ENCODE measurements at places on chromosomes 3 and 15.

DNA sequence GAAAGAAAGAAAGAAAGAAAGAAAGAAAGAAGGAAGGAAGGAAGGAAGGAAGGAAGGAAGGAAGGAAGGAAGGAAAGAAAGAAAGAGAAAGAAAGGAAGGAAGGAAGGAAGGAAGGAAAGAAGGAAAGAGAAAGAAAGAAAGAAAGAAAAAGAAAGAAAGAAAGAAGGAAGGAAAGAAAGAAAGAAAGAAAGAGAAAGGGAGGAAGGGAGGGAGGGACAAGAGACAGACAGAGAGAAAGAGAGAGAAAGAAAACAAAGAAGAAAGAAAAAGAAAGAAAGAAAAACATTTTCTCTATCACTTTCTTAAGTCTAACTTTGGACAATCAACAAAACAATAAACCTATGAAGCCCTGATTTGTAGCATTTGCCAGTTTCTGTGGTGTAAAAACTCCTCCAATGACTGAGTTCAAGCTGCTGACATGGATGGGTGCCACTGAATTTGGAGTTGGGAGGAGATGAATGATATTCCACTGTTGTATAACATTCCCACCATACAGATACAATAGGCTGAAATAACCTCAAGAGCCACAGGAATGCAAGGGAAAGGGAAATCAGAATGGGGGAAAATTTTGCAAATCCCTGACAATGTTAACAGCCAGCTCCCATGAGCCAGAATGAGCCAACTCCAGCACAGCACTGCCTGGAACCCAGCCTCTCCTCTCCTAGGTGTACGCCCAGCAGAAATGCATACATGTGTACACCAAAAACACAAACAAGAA is 15.0 kb upstream of the RTP3 start:
- no peak for DNase-seq

- no peak for DNase-seq
Measured at GRCh38 chr3:149385617-149386298, 8.3 kb upstream of the TM4SF1 start.

- DNase-seq, result no peak
Measured at GRCh38 chr3:46296826-46297225, 54.6 kb downstream of the CCR3 start.

- DNase-seq, result peak; percentile 23
Measured at GRCh38 chr15:52523192-52523591, 5.5 kb downstream of the MYO5A start.

DNA sequence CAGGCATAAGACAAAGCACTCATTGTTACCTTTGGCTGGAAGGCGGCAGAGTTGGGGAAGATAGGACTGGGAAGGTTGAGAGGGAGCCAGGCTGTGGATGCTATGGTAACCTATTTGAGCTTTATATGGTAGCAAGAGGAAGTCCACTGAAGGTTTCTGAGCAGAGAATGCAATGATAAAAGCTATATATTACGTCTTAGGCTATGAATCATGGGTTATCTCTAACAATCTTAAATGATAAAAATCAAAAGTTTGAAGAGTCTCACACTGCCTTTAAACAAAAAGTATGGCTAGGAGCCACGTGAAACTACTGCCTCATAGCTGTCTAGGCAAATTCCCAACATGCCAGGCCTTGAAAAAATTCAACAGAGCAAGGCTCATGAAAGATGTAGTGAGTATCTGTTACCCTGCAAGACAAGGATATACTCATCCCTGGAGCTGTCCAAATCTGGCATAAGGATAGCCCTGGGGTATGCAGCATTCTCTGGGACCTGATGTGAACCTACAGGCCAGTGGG is 4.1 kb downstream of the P3H2 start:
- peak; percentile 60 for DNase-seq

DNA sequence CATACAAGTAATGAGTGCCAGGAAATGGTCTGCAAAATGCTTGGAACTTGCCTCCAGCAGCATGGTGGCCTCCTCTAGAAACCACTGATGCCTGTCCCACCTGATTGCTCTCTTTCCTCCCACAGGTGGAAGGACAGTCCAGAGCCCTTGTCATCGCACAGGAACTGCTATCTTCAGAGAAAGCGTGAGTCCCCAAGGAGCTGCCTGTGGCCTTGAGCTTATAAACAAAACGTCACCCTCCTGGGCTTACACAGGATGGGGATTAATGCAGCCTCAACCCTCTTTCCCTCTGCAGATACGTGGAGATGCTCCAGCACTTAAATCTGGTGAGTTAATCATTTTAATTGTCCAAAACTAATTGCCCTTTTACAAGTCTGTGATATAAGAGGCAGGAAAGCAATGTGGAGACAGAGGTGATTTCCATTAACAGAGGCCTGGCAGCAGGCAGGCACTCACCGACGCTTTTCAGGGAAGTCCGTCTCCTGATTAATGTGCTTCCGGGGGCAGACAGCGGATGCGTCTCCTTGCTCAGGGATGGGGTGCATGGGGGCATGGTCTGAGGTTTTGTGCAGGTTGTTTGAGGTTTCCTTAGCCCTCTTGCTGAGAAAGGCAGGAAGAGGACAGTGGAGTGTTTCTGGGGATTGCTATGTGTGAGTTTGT is 61.8 kb downstream of the FGD5 start:
- DNase-seq, result no peak

- DNase-seq, result no peak
Measured at GRCh38 chr3:71310980-71311660, 272.4 kb downstream of the FOXP1 start.

DNA sequence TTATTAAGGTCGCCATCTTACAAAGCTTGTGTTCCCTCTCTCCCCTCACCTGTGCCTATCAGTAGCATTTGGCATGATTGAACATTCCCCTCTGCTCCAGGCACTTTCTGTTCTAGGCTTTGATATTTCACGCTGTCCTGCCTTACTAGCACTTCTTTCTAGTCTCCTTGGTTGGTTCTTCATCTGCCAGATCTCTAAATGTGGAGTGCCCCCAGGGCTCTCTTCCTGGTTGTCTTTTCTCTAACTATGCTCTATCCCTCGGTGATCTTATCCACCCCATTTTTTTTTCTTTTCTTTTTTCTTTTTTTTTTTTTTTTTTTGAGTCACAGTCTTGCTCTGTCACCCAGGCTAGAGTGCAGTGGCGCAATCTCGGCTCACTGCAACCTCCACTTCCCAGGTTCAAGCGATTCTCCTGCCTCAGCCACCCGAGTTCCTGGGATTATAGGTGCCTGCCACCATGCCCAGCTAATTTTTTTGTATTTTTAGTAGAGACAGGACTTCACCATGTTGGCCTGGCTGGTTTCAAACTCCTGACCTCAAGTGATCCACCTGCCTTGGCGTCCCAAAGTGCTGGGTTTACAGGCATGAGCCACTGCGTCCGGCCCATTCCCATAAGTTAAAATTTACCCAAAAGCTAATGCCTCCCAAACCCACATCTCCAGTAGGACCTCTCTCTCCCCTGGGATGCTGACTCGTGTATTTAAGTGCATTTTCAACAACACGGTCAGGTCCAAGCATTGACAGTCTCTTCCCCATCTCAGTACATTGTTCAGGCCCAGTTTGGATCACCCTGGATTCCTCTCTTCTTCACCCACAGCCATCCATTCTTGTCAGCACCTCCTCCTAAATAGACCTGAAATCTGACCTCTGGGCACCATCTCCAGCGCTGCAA is 5.2 kb downstream of the NUSAP1 start:
- DNase-seq, result no peak

- DNase-seq, result peak; percentile 73
Measured at GRCh38 chr3:27659279-27660021, 62.7 kb downstream of the EOMES start.

- DNase-seq, result no peak
Measured at GRCh38 chr15:85164841-85165466, 183.3 kb downstream of the PDE8A start.

DNA sequence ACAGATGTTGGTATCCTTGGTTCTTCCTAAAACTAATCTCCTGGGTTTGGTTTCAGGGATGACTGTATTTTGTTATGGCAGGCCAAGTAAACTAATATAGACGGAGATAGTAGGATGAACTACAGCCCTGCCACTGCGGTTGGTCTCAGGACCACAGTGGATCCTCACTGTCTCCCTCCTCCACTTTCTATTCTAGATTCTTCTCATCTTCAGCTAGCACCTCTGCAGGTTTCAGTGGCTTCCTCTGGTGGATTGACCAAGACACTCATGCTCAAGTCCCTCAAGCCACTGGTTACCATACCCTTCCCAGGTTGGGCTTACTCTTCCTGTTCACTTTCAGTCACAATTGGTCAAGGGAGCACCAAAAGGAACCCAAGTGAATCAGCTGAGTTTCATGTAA is 71.1 kb upstream of the CLDN18 start:
- DNase-seq, result no peak

DNA sequence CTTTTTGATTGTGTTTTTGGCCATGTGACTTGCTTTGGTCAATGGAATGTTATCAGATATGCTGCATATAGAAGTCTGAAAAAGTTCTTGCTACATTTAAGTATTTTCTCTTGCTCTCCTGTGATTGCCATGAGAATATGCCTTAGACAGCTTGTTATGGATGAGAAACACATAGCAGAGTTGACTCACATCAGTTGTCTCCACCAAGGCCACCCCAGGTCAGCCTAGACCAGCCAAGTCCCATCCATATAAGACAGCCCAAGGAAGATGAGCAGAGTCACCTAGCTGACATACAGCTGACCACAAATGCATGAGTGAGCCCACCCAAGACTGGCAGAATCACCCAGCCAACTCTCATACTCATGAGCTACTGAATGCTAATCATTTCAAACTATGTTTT is 153.0 kb downstream of the THRB start:
- no peak for DNase-seq

DNA sequence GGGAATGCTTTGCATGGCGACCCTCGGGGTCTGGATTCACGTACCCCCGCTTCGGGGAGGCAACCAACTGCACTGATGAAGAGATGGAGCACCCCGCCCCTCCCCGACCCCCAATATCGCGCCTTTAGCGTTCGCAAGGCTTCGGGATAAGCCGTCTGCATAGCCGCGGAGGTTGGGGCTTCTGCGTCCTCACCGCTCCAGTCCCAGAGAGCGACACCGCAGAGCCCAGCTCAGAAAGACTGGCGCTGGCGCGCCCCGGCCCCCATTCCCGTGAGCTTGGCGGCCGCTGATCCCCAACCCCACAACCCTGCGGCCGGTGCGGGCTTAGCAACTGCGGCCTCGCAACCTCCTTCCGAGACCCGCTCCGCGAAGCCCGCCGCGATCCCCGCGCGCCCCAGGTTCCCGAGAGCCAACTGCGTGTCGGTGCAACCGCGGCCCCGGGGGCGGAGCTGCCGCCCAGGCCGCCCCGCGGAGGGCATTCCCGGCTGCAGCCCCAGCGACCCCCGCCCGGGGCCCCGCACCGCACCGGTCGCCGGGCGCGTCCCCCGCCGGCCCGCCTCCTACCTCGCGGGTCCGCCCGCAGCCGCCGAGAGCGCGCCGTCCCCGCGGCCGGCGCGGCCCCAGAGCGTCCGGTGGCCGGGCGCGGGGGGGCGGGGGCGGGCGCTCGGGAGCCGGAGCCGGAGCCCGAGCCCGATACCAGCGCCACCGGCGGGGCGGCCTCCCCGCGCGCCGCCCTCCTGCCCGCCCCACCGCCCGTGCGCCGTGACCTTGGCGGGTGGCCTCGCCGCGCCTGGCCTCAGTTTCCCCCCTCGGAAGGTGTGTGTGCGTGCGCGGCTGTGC is 79.5 kb downstream of the IQSEC1 start:
- DNase-seq, result peak; percentile 64

GRCh38 chr3:108131475-108132134 is 40.8 kb upstream of the CD47 start:
- no peak for DNase-seq

DNA sequence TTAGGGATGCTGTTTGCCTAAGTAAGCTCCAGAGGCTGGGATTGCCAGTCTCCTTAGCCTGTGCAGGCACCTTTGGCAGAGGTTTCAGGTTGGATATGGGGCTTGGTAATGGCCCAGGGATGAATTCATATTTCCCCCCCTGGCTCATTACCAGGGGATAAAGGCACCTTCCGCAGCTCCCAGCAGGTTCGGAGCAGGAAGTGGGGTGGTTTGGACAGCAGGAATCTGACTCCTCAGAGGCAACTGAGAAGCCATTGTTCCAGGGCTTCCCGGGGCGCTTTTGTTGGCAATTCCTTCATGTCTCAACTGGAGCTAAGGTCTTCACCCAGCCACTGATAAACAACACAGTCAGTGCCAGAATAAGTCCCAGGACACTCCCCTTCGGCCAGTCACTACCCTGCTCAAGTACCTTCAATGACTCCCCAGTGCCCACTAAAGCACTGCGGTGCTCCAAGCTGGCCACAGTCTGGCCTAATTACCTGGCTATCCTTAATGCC is 85.3 kb upstream of the SLC6A6 start:
- DNase-seq, result no peak

DNA sequence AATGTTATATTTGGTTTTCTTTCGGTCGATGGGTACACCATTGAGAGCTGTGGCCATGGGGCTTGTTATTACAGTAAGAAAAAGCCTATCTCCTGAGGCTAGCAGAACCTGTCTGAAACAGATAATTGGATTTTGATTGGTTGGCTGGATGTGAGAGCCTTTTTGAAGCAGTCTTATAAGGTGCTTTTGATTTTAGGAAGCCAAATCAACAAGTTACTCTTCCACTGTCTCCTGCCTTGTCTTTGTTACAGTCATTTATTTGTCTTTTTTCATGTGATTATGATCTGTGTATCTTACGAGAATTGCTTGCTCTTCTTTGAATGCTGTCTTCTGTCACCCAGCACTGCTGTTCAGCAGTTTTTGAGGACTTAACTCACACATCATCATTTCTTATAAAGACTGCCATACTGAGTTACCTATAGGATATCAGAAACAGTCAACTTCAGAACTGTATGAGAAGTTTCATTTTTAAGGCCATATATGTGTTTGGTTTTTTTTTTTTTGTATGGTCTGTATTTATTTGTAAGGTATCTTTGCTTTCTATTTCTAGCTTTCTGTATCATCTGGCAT is 51.1 kb downstream of the MEF2A start:
- DNase-seq, result no peak

DNA sequence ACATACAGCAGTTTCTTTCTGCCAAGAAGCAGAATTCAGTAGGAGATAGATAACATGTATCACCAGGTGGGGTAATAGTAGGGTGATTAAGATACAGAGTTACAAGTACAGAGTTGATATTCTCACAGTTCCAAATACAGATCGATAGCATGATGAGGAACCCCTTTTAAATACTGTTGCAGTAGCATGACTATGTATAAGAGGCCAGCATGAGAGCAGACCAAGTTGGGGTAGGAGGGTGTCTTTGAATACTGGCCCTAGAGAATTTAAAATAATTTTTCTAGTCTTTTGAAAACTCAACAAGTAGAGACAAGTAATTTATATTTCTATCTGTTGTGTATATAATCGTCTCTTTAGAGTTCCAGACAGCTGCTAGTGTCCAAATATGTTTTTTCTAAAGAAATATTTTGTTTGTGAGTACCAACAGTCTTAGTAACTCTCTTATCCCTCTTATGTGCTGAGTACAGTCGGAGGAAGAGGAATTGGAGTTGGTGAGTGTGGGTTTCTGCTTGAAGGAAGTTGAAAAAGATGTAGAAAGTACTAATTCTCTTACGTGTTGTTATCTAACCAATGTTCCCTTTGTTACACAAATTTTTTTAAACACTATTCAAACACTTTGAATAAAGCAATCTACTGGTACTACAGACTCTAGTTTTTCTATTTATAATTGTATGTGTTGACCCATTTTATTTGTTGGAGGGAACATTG is 30.2 kb downstream of the LYSMD4 start:
- DNase-seq, result no peak

- no peak for DNase-seq
Measured at GRCh38 chr3:184448321-184449160, 68.7 kb downstream of the CHRD start.

Measured in cardiac muscle cell (in vitro differentiated cells and primary cell).